CD4-positive, alpha-beta T cell (primary cell): ENCODE measurements at places on chromosomes 5 and 9.

DNA sequence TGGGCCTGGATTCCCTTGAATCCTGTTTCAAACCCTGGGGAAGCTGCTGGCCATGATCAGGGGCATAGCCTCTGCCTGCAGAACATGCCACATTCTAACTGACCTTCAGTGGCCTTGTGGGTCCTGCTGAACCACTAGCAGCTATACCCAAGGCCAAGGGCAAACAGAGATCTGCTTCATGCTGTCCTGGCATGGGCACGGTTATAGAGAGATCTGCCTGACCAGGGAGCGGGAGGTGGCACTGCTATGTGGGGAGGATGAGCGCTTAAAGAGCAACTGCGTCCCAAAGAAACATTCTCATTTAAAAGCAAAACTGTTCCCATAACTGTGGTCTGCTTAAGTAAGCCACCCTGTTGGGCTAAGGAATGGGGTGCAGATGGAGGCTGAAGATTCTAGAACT is 36.5 kb upstream of the SYNPO start:
- no peak for DNase-seq

GRCh38 chr5:154583671-154584177 is 105.7 kb upstream of the HAND1 start:
- no peak for DNase-seq

DNA sequence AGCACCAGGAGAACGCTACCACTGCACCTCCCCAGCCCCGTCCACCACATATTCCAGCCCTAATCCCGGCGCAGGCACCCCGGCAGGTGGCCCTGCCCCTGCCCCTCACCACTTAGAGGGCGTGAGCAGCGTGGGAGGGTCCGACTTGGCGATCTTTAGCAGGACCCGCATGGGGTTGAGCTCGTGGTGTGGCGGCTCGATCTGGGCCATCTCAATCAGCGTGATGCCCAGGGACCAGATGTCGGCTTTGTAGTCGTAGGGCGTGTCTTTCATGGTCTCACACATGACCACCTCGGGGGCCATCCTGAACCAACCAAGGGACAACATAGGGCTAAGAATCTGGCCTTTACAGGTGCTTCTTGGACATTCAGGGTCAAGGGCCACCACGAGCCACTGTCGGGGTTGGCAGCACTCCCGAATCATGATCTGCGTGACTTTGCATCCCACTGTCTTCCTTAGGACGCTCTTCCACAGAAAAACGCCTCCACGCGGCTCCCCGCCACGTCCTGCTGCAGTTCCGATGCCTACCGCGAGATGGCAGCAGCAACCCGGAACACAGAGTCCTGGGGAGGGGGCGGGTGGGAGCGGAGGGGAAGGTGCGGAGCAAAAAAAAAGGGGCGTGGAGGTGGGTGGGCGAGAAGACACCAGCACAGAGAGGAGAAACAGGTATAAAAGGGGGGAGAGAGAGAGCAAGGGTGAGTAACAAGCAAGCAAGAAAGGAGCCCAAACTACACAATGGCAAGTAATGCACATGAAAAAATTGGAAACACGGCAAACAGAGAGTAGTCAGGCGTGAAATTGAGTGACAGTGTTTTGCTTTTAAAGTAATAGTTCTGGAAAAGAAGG is 81.3 kb downstream of the STK10 start:
- DNase-seq = peak; percentile 67

DNA sequence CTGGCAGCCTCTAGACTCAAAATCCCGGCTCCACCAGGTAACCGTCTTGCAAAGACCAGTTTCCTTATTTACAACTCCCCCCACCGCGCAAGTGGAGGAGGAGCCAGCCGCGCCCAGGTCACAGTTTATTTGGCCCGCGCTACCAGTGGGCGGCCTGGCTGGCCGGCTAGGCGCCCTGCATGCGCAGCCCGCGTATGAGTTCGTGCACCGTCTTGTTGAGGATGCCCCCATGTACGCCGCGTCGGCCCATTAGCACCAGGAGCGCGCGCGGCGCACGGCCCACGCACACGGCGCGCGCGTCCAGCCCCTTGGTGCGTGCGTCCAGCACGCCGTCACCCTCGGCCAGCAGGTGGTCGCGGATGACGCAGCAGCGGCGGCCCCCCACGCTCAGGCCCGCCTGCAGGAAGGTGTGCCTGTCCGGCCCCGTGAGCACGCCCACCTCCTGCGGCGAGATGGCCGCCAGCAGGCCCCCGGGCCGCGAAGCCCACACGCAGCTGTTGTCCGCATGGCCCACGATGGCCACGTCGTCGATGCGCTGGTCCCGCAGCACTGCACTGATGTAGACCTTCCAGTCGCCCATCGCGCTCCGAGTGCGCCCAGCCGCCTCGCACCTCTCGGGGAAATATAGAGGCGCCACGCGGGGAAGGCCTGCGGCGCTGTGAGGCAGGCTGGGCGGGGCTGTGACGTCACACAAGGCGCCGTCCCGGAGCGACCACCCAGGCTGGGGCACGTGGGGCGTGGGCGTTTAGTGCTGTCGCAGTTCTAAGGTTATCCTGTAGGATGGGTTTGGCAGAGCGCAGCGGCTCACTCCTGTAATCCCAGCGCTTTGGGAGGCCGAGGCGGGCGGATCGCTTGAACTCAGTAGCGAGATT is at the start of gene PFN3:
Gene PFN3 (minus strand): TSS at position 665 of the 872 bp plus-strand sequence. CDS start 85 bp downstream, at position 580.
- DNase-seq = no peak

DNA sequence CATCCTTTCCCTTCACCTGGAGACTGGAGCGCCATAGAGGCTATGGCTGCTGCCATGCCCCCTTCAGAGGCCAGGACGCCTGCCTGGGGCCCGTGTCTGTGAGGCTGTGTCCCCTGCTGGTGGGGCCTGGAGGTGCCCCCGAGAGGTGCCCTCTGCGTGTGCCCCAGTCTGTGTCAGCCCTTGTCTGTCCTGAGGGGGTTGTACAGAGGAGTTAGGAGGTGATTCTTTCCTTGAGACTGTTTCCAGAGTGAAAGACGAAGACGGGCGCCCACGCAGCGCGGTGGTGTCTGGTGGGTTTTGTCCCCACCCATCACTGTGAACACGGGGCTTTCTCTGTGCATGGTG is 24.6 kb downstream of the TRAF2 start:
- DNase-seq = no peak

GRCh38 chr5:113562828-113563400 is 49.4 kb downstream of the YTHDC2 start:
- no peak for DNase-seq

DNA sequence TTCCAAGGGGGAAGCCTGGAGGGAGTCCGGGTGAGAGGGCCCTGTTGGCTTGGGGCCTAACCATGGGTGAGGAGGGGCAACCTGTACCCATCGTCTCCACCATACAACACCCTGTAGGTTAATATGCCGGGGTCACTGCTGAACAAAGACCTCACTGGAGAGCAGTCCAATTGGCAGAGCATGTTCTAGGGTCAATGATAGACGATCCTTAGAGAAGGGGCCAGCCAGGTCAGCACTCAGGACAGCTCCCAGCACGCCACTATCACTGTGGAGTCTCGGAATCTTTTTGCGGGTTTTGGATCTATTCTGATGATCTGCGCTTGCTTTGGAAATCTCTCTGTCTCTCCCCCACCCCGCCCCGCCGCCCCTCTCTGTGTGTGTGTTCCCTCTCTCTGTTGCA is 218.4 kb upstream of the MVB12B start:
- no peak for DNase-seq

GRCh38 chr9:122228191-122228567 is 578 bp downstream of the LHX6 start:
- DNase-seq = no peak

DNA sequence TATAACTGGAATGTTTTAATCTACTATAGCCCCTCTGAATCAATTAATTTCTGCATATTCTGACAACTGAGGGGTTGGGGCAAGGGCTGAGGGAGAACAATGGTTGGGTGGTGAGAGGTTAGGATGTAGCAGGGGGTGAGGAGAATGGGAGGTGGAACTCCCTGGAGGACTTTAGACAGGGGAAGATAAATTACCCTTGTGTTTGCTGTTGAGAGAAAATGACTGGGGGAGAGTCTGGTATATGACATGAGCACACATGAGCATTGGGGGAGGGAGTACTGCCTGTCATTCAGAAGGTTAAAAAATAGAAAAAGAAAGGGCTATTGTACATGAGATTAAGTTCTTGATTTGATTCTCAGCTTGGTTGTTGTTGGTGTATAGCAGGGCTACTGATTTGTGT is 37.2 kb upstream of the PAPPA start:
- DNase-seq = no peak

DNA sequence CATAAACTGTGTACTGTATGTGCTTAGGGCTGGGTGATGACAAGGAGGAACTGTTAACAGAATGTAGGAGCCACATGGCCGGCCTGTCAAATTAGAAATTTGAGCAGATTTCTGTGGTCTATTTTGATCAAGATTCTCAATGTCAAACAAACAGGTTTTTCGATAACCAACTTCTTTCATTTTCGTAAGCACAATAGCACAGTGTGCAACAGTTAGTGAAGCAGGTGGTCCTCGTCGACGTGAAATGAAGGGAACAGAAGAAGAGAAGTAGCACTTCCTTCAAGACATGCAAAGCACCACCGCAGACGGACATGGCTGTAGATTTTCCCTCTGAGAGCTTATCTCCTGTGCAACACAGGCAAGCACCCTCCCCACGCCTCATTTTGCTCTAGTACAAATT is 252.1 kb downstream of the CRB2 start:
- no peak for DNase-seq

GRCh38 chr5:172806897-172807672 is 27.0 kb upstream of the ERGIC1 start:
- DNase-seq = peak; percentile 74

DNA sequence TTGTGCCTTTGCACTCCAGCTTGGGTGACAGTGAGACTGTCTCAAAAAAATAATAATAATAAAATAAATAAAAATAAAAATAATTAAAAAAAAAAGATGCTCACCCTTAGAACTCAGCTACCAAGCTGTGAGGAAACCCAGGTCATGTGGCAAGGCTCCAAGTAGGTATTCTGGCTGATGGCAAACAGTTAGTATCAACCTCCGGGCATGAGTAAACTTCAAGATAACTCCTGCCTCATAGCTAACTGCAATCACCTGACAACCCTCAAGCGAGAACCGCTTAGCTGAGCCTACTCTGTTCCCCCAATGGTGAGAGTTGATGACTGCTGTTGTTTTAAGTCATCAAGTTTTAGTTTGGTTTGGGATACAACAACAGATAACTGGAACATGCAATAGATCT is 6.1 kb upstream of the SLC44A1 start:
- no peak for DNase-seq

DNA sequence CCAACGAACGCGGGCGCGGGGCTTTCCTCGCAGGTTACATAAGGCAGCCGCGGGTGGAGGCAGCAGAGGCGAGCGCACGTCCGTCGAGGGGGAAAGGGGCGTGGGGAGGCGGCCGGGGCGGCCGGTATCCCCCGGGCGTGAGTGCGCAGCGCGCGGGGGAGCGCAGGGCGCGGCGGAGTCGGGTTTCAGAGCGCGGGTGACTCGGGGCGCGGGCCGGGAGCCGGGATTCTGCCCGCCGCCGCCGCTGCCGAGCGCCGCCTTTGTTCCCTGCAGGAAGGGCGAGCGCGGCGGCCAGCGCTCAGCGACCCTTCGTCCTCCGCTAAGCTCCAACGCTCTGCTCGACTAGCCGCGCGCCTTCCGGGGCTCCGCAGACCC is at the start of gene COL15A1:
Gene COL15A1 (plus strand): TSS at position 226 of the 375 bp plus-strand sequence. CDS start 155 bp downstream, outside the sequence.
- no peak for DNase-seq

GRCh38 chr5:43411495-43411894 is 696 bp downstream of the CCL28 start:
- DNase-seq = no peak

DNA sequence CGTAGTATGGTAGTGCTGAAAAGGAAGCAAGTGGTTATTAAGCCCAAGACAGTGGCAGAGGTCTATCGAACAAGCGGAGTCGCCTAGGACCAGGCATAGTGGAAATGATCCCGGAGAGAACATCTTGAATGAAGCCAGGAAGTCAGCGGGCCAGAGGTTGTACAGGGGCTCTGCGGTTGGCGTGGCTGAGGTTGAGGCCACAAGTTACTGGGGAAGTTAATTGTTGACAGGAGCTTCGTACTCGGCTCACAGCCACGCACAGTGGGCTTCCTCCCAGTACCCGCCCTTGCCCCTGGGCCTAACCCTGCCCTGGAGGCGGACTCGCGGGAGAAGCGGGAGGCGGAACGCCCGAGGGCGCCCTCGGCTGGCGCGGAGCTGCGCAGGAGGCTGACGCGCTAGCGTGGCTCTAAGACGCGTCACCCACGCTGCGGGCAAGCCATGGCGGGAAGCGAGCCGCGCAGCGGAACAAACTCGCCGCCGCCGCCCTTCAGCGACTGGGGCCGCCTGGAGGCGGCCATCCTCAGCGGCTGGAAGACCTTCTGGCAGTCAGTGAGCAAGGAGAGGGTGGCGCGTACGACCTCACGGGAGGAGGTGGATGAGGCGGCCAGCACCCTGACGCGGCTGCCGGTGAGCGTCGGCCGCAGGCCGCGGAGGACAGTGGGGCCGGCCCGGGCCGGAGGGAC is at the start of gene FBXO4:
Gene FBXO4 (plus strand): TSS at position 410 of the 683 bp plus-strand sequence. CDS start 29 bp downstream, at position 439.
- DNase-seq = peak; percentile 83

GRCh38 chr9:33125871-33126823 is 41.0 kb downstream of the B4GALT1 start:
- DNase-seq = no peak

DNA sequence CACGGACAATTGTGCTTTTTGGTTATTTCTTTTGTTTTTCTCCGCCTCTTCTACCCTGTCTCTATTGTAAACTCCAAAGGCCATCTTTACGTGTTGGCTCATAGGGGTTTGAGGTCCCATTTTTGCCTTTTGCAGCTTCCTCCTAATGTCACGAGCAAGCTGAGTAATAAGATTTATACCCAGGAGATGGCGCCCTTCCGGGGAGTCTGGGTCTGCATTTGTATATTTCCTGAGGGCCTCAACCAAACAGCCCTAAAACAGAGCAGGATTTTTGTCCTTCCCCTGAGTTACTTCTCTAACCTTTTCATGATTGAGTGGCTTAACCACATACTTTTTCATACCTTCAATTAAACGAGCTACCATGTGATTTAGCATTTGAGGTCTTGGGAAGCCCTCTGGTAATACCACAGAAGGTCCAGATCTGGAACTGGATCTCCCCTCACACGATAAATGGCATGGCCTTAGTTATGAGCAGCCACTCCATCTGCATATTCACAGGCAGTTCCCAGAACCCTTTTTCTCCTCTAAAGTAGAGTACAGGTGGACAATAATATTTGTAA is 11.2 kb upstream of the CFAP95 start:
- DNase-seq = peak; percentile 34

GRCh38 chr5:14332038-14332631 is 189.0 kb downstream of the TRIO start:
- no peak for DNase-seq

DNA sequence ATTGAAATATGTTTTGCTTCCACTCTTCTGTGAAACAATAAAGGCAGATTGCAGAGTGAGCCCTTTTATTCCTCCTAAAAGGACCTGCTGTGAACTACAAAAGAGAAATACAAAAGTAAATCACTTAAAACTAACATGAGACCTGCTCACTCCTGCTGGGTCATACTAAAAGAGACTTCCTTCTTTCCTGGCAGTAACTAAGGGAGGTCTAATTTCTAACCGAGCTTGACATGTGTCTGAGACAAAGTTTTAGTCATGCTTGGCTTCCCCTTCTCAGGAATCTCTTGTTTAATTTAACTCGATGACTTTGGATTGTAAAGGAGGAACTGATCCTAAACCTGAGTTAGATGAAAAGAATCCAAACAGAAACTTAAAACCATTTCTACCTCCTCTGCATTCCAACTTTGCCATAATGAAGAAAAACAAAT is 86.4 kb upstream of the CDH6 start:
- no peak for DNase-seq

- no peak for DNase-seq
These were observed 495.7 kb downstream of the TLE1 start for GRCh38 chr9:81193362-81194339.

- no peak for DNase-seq
These were observed 411.1 kb upstream of the MPDZ start for GRCh38 chr9:13690595-13690994.

GRCh38 chr9:20495098-20495497 is 127.2 kb downstream of the MLLT3 start:
- no peak for DNase-seq

- no peak for DNase-seq
These were observed 65.4 kb downstream of the ZNF618 start for GRCh38 chr9:113941526-113941925.
